ENCODE measurements at places on chromosomes 1 and 21.

DNA sequence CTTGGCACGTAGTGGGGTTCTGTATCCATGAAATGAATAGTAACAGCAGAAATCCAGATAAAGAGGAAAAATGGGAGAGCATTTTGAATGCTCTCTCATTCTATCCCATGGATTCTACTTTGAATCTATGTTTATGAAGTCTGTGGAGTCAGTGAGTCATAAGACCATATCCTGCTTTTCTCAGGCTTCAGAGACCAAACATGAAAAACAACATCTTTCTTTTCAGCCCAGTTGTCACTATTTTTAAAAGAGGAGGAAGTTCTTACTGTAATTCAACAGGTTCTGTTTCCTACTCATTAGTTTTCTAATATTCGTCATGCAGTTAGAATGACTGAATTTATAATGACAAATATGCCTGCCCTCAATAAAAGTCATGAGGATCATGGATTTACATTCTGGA is 39.4 kb upstream of the CD55 start:
- no peaks in the 10 kb centered on the region for H3K36me3 ChIP-seq
- no peak overlapping the region for H3K4me3 ChIP-seq
- DNase-seq = no peak
- H3K4me1 ChIP-seq = peaks cover 31% of the 10 kb centered on the region
- no peak overlapping the region for H3K27ac ChIP-seq

GRCh38 chr1:208808301-208808700 is 564.1 kb upstream of the PLXNA2 start:
- H3K27ac ChIP-seq = no peak overlapping the region
- no peaks in the 10 kb centered on the region for H3K27me3 ChIP-seq
- no peak for DNase-seq

DNA sequence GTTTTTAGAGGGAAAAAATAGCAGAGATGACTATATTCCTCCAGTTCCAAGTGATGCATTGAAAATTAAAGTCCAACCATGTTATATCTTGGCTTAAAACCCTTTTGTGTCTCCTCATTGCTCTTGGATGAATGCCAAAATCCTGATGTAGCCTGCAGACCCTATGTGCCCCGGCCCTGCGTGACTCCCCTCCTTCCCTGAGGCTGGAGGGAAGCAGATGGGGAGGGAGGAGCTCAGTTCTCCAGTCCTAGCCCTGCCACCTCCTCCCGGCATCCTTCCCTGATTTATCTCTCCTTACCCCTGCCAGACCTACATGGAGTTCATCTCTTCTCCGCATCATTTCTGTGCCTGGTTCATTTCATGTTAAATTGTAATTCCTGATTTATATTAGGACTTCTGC is 397.4 kb downstream of the PTPRU start:
- no peaks in the 10 kb centered on the region for H3K27me3 ChIP-seq
- H3K4me1 ChIP-seq = no peaks in the 10 kb centered on the region
- no peak for DNase-seq
- no peak overlapping the region for H3K27ac ChIP-seq
- H3K36me3 ChIP-seq = no peaks in the 10 kb centered on the region

DNA sequence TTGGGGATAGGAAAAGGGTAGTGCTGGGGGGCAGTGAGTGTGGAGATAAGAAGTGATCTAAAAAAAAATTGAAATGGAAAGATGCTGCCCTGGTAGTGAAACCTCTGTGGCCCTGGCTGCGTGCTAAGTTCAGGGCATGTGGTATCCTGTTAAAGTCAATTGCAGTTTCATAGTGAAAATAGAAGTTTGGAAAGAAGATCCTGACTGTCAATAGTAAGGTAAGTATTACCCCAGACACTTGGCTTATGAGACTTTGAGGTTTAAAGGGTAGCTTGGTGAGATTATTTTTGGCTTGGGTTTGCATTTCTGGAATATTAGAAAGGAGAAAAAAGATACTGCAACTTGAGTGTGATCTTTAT is 6.8 kb downstream of the ARID1A start:
- no peaks in the 10 kb centered on the region for H3K27me3 ChIP-seq
- peak overlapping the region; percentile 41 for H3K27ac ChIP-seq
- no peak overlapping the region for H3K4me3 ChIP-seq
- no peaks in the 10 kb centered on the region for H3K36me3 ChIP-seq
- H3K4me1 ChIP-seq = peaks cover 26% of the 10 kb centered on the region
- no peak for DNase-seq

DNA sequence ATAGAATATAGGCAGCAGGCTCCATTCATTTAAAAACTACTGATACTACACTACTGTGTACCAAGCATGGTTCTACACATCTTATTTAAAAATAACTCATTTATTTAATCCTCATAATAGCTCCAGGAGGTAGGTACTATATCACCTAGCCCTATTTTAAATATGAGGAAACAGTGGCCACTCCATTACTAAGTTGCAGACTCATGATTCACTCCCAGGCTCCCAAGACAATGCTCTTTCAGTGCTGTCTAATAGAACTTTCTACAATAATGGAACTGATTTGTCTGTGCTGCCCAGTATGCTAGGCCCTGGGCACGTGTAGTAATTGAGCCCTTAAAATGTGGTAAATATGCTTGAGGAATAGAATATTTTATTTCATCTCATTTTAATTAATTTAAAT is 357.1 kb downstream of the LTN1 start:
- H3K27ac ChIP-seq = peak overlapping the region; percentile 92
- no peak overlapping the region for H3K4me3 ChIP-seq
- peaks cover 3% of the 10 kb centered on the region for H3K4me1 ChIP-seq
- no peaks in the 10 kb centered on the region for H3K27me3 ChIP-seq
- DNase-seq = no peak

GRCh38 chr1:58123051-58123450 is 423.5 kb downstream of the OMA1 start:
- H3K27ac ChIP-seq = no peak overlapping the region
- no peak for DNase-seq
- H3K4me3 ChIP-seq = no peak overlapping the region
- H3K4me1 ChIP-seq = no peaks in the 10 kb centered on the region
- H3K27me3 ChIP-seq = no peaks in the 10 kb centered on the region

DNA sequence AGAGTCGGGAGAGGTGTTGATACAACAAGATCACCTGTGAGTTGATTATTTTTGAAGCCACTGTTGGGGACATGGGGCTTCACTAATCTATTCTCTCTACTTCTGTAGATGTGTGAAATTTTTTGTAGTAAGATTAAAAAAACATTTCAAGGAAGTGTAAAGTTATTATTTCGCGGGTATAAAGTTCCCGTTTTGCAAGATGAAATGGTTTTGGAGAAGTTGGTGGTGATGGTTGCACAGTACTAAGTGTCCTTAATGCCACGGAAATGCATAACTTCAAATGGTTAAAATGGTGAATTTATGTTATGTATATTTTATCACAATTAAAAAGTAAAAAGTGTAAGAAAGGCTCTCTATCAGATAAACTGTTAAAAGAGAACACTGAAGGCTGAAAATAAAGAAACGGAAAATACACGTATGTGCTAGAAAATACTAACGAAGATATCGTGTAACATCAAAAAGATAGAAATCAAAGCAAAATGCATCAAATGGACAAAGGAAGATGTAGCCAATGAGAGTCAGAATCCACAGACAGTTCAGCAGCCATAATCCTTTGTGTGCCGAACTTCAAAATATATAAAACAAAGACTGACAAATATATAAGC is 2.9 kb upstream of the ITGB2 start:
- DNase-seq = no peak
- no peaks in the 10 kb centered on the region for H3K4me1 ChIP-seq
- H3K36me3 ChIP-seq = no peaks in the 10 kb centered on the region
- H3K27ac ChIP-seq = no peak overlapping the region
- H3K27me3 ChIP-seq = no peaks in the 10 kb centered on the region

- no peaks in the 10 kb centered on the region for H3K36me3 ChIP-seq
- H3K27me3 ChIP-seq = no peaks in the 10 kb centered on the region
- peak overlapping the region; percentile 80 for H3K27ac ChIP-seq
- peak; percentile 73 for DNase-seq
- peaks cover 34% of the 10 kb centered on the region for H3K4me1 ChIP-seq
- H3K4me3 ChIP-seq = peak overlapping the region; percentile 46
Measured at GRCh38 chr1:234969581-234970400, 158.8 kb downstream of the TOMM20 start.

DNA sequence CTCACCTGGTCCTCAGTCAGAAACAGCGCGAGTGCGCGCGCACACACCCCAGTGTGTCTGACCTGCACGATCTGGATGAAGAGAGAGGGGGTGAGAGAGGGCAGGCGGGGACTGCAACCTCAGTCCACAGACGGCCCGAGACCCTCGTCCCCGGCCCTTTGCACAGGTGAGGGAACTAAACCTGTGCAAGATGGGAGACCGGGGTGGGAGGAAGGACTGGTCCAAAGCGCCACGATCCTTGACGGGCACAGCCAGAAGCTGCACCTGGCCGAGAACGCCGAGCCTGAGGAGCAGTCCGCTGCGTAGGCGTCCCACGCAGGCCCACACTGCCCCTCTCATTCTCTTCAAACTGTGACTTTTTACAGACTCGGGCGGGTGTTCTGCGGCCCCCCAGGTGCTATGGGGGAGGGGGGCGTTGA is 519 bp upstream of the IQCC start:
- H3K36me3 ChIP-seq = no peaks in the 10 kb centered on the region
- H3K4me3 ChIP-seq = peak overlapping the region; percentile 52
- no peaks in the 10 kb centered on the region for H3K27me3 ChIP-seq

DNA sequence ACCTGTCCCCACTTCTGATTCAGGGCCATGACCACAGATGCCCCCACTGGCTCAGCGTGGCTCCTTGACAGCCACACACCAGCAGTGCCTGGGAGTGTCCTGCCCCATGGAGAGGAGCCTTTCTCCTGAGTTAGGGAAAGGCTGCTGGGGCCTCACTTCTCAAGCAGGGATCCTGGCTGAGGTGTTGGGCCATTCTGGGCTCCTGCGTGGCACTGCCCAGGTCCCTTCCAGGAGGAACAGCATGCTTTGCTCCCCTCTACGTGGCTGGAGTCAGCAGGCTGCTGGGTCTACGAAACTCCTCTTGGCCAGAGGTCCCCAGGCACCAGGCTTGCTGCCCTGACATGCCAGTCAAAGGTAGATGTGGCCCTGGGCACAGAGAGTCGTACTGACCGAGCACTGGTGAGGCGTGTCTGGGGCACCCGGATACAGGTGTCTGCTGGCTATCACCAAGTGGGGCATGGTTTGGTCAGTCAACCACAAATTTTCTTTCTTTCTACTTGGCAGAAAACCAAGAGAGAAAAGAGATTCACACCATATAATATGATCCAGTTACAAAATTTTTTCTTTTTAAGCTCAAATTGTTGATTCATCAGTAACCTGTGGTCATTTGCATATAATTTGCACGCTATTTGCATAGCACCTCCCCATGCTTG is 4.1 kb downstream of the ADORA1 start:
- H3K4me3 ChIP-seq = no peak overlapping the region
- H3K27ac ChIP-seq = no peak overlapping the region
- no peaks in the 10 kb centered on the region for H3K4me1 ChIP-seq
- H3K36me3 ChIP-seq = no peaks in the 10 kb centered on the region
- no peak for DNase-seq

DNA sequence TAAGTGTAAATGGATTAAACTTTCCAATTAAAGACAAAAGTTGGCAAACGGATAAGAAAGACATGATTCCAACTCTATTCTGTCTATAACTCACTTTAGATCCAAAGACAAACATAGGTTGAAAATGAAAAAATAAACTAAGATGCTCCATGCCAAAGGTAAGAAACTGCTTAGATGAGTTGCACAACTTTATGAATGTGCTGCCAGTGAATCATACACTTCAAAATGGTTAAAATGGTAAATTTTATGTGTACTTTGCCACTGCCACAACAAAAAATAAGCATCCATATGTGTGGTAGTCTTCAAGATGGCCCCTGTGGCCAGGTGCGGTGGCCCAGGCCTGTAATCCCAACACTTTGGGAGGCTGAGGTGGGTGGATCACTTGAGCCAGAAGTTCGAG is 45.0 kb downstream of the NSL1 start:
- H3K4me3 ChIP-seq = no peak overlapping the region
- no peaks in the 10 kb centered on the region for H3K36me3 ChIP-seq
- no peak for DNase-seq
- H3K4me1 ChIP-seq = peaks cover 3% of the 10 kb centered on the region
- no peaks in the 10 kb centered on the region for H3K27me3 ChIP-seq
- no peak overlapping the region for H3K27ac ChIP-seq

DNA sequence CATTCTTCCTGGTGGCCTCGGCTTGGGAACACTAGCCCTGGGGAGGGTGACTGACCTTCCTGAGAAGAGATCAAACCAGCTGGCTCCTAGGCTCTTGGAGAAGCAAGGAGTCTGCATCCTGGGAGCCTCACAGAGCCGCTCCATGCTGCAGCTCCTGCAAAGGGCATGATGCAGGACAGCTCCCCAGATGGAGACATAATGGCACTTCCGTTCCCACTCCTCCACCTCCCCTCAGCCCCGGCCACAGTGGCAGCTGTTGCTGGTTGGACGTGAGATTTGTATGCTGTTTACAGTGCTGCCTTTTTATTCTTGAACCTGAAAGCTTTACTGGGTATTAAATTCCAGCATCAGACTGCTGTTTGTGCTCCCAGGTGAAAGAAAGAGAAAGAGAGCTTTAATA is 83.7 kb upstream of the CTTNBP2NL start:
- H3K4me3 ChIP-seq = no peak overlapping the region
- H3K4me1 ChIP-seq = peaks cover 2% of the 10 kb centered on the region

DNA sequence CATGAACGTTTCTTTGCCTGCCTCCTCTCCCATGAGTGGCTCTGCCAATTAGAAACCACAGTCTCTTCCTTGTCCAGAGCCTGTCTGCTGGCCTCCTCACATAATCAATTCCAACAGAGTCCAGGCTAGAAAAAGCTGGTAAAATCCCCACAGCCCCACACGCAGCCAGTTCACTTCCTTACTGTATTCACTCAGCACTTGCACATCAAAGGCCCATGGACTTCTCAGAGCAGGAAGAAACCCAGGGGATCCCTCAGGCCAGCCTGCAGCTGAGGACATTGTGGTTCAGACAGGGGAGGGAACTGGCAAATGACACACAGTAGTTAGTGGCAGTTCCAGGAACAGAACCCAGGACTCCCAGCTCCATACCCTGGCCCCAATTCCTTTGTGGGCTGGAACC is 171.6 kb upstream of the EDN2 start:
- H3K4me3 ChIP-seq = no peak overlapping the region
- DNase-seq = no peak
- peaks cover under 1% of the 10 kb centered on the region for H3K4me1 ChIP-seq
- no peaks in the 10 kb centered on the region for H3K36me3 ChIP-seq
- no peaks in the 10 kb centered on the region for H3K27me3 ChIP-seq

GRCh38 chr1:13585612-13585991 is 2.0 kb downstream of the PDPN start:
- no peak overlapping the region for H3K4me3 ChIP-seq
- H3K4me1 ChIP-seq = no peaks in the 10 kb centered on the region
- DNase-seq = no peak
- H3K27me3 ChIP-seq = no peaks in the 10 kb centered on the region

Data from ascending aorta (tissue), 2 donors.